Bone marrow (tissue), 2 donors: ENCODE measurements at places on chromosomes 3 and 15.

- no peak for DNase-seq
Measured at GRCh38 chr15:95845862-95846515, 484.5 kb upstream of the NR2F2 start.

DNA sequence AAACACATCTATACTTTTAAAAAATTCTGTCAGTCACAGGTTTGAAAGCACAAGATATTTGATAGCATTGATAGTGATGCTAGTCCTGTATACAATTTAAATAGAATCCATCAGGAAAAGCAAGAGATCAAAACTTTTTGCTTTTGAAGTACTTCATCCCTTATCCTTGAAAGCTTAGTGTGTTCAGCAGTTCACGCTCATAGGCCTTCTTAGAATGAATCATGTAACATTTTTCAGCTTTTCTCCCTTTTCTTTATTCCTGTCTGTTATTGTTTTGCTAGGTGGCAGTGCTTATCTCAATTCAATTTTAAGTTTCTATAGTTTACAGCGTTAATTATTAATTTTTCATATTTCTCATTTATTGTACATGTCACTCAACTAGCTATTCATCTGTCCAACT is 69.1 kb downstream of the FGF7 start:
- DNase-seq, result no peak

- no peak for DNase-seq
Measured at GRCh38 chr3:190205739-190206138, 85.0 kb upstream of the P3H2 start.

DNA sequence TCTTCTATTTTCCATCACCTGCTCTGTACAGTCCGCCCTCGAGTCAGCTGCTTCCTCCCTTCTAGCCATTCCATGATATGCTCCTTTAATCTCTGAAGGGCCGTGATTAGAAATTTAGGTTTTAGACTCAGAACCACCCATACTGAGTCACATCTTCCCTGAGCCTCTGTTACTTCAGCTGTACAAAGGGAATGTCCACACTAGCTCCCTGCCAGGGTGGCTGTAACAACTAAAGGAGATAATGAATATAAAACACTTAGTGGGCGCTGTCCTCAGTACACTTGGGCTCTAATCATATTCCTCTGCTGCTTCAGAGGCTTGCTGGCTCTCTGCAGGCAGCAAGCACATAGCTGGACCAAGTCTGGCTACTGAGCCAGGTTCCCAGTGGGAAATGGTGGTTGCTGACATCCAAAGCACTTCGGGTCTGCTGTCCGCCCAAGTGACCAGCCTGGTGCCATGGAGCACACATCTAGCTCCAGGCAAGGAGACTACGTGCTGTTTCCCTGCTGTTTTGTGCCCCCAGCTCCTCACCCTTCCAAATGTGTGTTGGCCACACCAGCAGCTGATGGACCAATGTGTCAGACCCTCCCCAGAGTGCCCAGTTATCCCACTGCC is 901 bp upstream of the CHST14 start:
- DNase-seq, result no peak

GRCh38 chr3:171315101-171315500 is 145.1 kb downstream of the TNIK start:
- no peak for DNase-seq

DNA sequence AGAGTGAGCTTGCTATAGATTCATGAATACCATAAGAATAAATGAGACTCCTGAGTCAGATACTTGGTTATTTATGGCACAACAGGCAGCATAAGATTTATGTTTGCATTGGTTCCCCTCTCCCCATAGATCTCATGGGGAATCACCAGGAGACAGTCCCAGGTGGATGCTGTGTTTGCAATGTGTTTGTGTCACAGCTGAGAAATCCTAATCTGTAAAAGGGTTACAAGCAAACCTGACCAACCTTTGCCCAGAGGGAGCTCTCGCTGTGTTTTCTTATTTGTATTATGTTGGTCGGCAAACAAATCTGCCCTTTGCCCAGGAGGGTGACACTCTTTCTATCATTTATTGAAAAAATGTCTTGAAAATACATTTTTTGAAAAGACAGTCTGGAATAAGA is 236.2 kb downstream of the ZPLD1 start:
- DNase-seq, result no peak

- no peak for DNase-seq
Measured at GRCh38 chr3:146746190-146746589, 141.0 kb upstream of the PLSCR5 start.

- no peak for DNase-seq
Measured at GRCh38 chr15:42165106-42165505, 8.7 kb upstream of the PLA2G4F start.

DNA sequence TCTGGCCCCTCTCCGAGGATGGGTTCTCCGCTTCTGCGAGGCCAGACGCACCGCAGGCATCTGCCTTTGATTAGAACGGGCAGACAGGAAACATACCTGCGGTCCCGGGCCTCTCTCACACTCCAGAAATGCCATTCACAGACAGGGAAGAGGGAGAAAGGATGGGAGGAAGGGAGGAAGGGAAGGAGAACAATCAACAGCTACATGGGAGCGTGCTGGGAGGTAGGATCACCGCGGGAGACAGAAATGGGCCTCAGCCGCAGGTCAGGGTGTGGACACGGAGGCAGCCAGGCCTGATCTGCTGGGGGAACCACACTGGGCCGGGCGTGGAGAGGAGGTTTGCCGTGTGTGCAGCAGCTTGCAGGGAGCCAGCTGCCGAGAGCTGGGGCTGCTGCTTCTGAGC is 90.7 kb upstream of the RGMA start:
- no peak for DNase-seq

DNA sequence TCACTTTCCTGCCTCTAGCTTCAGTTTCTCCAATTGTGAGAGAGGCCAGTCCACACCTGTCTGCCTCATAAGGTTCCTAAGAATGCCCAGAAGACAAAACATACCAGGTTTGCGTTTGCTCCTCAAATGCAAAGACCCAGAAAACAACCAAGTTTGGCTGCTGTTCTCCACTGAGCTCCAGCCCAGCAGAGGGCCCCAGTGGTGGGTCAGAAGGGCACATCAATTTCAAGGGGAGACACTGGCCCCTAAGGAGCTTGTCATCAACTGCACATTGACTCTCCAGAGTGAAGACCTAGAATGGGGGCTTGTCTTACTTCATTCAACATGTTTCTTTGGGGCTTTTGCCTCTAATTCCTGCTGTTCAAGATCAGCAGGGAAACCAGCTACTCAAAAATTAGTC is 127.9 kb upstream of the SLC6A11 start:
- no peak for DNase-seq

DNA sequence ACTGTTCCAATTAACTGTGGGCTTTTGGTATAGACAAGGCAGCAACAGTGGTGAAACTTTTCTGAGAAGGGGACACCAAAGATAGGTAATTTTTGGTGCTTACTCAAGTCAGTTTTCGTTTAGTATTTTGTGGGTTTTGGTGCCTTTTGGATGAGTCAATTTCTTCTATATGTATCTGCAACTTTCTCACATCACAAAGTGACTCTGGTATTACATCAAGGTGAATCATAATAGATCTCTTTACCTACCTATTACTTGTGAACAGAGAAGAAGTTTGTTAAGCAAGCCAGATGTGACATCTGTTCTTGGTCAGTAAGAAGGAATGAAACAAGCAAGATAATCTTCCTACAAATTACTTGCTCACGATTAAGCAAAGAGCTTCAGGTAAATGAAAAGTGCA is 732.4 kb upstream of the DPPA4 start:
- DNase-seq, result no peak

GRCh38 chr3:191493336-191493735 is 32.4 kb downstream of the PYDC2 start:
- no peak for DNase-seq

DNA sequence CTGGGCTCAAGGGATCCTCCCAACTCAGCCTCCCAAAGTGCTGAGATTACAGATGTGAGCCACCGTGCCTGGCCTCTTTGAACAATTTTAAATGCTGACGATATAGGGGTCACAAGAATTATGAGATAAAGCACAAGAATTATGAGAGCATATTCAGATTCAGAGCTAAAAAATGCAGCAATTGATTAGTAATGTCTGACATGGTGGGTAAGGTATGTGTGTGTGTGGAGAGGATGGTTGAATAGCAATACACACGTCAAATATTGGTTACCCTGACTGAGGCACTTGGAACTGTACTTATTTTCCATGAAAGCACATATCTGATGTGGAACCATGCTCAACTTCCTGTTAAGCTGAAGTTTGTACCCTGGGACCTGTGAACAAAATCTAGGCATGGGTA is 115.6 kb downstream of the EOMES start:
- DNase-seq, result no peak

DNA sequence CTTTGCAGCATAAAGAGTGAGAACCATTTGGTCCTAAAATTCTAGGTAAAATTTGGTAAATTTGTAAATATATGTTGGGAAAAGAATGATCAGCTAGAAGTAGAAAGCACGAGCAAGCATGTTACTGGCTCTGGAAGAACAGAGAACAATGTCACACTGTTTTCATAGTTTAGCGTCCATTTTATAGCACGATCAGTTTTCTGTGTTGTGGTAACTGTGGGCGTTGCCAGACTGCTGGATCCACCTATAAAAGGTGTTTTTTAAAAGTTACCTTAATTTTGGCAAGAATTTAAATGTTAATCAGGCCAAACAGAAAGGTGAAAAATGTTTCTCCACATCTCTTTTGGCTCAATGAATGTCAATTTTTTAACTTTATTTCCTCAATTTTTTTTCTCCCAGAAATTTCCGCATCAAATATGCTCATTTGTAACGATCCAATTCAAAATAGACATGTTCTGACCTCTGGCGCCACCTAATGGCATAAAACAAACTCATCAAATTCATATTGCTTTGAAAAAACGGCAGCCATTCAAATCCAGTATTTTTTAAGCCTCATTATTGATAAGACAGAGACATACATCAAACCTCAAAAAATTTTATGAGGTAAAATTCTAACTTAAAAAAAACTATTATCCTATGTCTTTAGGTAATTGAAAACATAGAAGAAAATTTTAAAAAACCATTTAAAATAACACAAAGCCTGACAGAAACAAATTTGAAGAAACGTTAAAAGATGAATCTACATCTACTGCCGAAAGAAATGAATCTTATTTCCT is 5.5 kb upstream of the GP5 start:
- DNase-seq, result no peak

DNA sequence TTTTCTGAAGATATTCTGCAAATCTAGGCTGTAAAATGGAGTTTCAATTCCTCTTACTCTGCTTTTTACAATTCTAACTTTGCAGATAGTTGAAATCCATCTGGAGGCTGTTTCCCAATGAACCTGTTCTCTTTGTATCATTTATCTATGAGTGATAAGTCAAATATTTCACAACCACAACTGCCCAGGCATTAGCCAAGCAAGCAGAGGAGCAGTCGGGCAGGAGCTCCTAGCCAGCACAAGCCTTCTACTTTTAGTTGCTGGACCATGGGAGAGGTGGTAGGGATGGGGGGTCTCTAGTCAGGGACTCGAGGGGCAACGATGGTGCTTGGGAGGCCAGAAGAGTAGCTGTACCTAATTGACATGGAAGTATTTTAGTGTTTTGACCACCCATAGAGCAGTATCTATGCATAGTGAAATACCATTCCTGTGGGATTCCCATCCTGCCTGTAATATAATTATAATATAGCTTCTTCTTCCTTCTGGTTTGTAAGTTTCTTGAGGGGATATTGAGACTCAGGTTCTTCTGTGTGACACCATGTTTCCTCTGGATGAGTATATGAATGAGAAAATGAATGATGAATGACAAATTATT is 353.5 kb upstream of the IL12A start:
- DNase-seq, result no peak

DNA sequence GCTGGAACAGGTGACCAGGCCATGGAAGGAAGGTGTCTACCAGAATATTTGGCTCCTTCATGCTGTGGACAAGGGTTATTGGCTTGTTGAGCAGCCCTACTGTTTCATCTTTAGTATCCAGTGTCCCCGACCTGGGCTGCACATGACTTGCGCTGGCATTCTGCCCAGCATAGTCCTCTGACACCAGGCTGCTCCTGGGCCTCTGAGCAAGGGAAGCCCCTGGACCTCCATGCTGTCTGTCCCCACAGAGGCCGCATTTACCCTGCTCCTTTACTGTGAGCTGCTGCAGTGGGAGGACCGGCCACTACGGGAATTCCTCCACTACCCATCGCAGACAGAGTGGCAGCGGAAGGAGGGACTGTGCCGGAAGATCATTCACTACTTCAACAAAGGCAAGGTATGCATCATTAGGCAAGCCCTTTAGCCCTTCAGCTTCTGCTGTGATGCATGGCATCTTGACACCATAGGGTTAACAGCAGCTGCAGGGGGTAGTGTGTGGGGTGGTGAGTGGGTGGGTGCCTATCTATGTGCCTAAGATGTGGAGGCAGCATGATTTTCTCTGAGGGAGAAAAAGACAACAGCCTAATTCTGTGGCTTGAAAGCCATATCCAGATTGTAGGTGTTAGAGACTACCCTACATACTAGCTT is 44.0 kb upstream of the MANF start:
- DNase-seq, result no peak

GRCh38 chr15:88606070-88606794 is 14.9 kb upstream of the AEN start:
- no peak for DNase-seq

- DNase-seq, result no peak
Measured at GRCh38 chr3:13266651-13267362, 153.3 kb downstream of the NUP210 start.

- no peak for DNase-seq
Measured at GRCh38 chr3:16849795-16850194, 35.0 kb upstream of the PLCL2 start.

GRCh38 chr3:81676706-81677456 is 84.6 kb downstream of the GBE1 start:
- DNase-seq, result no peak

- peak; percentile 29 for DNase-seq
Measured at GRCh38 chr3:53102601-53103147, 27.6 kb downstream of the RFT1 start.

DNA sequence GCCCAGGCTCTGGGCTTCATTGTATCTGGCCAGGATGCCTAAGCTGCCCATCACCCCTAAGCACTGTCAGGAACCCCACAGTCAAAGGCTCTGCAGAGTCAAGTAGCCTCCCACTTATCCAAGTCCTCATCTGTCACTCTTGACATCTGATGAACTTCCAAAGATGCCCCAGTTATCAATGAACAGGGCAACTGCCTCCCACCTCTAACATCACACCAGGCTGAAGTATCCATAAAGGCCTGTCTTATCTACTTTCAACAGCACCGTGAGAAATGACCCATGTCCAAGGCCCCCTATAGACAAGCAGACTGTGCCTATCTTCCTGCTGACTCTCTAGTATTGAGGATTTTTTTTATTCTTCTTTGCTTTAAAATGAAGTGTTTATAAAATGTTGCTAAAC is 56.4 kb downstream of the TRIM69 start:
- no peak for DNase-seq

DNA sequence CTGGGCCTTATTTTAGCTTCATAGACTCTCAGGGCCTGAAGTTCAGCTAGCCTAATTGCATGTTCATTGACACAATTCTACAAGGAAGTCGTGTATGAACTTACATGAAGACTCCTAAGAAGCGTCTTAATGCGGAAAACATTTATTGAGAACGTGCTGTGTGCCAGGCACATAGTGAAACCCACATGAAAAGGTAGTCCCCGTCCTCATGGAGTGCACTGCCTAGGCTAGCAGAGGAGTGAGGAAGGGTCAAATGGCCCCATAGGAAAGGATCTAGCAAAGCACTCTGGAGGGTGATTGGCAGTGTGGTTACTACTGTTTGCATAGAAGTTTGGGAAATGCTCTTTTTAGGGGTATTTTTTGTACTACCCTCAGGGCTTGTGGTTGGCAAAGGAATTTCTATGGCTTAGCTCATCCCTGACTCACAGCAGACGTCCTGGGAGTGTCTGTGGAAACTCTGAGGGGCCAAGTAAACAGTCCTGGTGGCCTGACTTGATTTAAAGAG is 854 bp upstream of the NPTN start:
- no peak for DNase-seq
